ENCODE measurements at places on chromosomes 2 and 18.

DNA sequence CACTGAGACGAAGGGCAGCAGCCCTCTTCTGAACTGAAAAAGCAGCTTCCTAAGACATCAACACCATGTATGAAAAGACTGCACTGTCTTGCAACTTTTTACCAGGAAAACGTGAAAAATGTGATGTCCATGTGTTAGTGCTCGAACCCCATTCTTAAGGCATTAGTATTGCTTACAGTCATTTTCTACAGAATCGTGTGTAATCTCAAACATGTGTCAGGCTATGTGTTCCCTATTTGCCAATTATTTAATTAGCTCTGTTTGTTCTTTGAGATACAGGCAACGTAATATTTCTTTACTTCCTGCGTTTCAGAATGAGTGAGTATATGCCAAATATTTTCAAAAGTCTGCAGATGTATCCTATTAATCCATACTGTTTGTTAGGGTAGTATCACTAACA is 307.7 kb upstream of the CCDC68 start:
- DNase-seq: no peak

DNA sequence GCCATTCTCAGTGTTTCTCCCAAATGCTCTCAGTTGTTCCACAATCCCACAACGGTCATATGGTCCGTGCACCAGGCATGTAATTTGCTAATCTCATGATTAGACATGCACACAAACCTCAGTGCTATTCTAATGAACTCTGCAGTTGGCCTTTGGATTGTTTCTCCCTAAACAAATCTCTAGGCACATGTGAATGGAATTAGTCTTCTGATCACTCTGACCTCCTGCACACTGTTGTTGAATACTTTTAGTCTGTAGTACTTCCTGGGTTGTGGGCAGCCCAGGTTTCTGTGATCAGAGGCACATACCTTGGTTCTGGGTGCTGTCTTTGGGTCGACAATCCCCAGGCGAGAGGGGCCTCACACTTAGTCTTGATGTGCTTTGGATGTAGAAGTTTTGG is 498.7 kb upstream of the SPRED2 start:
- DNase-seq: no peak

GRCh38 chr2:230929381-230930148 is 4.5 kb upstream of the GPR55 start:
- no peak for DNase-seq

DNA sequence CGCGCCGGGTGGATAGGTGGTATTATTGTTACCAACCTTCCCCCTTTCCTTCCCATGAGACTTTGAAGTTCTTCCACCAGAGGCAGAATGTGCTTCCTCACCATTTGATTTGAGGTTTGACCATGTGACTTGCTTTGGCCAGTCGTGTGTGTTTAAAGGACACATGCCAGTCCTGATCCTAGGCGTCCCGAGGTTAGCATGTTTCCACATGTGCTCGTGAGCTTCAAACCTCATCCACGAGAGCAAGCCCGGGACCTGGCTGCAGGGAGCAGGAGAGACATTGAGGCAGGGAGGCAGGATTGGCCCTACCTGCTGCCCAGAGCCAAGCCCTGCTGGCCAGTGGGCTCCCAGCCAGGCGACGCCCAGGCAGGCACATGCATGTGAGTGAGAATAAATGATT is 27.4 kb upstream of the EDAR start:
- DNase-seq: no peak

GRCh38 chr2:164771897-164772296 is 69.7 kb downstream of the COBLL1 start:
- no peak for DNase-seq

- DNase-seq: no peak
These were observed 109.9 kb upstream of the MEIS1 start for GRCh38 chr2:66324909-66325528.

GRCh38 chr2:207236156-207236935 is 70.6 kb upstream of the KLF7 start:
- no peak for DNase-seq

DNA sequence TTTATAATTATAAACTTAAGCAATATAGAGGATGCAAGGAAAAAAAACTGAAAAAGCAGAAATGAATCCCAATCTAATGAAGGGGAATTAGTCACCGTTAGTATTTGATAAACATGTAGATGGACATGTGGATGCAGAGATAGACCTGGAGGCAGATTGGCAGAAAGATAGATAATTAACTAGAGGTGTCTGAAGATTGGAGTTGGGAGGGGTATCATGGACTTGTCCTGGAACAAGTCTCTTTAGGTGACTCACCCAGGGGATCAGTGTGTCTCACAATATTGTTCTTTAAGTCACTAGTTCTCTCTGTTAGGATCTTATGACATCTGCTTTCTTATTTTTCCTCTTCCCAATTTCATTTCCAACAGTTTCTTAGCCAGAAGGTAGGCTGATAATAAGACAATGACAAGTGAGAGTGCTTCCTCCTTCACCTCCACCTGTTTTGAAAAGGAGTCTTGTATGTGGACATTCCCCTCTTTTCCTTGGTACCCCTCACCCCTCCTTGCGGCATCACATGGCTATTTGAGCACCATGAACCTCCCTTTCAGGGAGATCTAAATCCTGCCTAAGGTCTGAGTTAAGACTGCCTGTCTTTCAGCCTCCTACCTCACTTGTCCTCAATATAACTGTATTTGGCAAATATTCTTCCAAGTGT is 987.7 kb downstream of the TSN start:
- DNase-seq: no peak

DNA sequence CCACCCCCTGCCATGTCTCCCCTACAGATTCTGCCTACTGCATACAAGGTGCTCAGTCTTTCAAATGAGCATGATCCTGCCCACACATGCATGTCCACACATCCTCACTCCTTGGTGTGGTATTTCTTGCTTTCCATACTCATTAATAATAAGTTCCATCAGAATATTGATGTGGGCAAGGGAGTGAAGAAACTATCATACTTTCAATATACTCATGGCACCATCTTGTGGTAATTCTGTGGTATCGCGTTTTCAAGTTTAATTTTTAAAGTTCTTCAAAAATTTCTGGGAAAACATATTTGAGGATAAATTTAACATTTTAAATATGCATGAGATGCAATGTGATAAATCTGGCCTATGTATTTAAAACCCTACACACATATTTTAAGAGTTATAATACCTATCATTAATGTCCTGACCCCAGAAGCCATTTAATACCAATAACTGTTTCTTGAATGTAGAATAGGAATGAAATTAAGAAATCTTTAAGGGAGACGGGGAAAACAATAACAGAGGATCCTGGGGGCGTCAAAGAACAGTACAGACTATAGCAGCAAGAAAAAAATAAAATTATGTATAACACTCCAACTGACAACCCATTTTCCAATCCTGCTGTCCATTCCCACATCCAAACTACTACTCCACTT is 110.1 kb downstream of the ZNF385B start:
- DNase-seq: no peak

- no peak for DNase-seq
These were observed 1.5 kb upstream of the GPD2 start for GRCh38 chr2:156434461-156435291.

GRCh38 chr18:76823587-76824011 is 1.2 kb downstream of the ZNF236 start:
- DNase-seq: no peak

- no peak for DNase-seq
These were observed 25.8 kb downstream of the CASP10 start for GRCh38 chr2:201208563-201209252.

GRCh38 chr2:28997237-28997846 is 16.2 kb downstream of the TOGARAM2 start:
- no peak for DNase-seq

DNA sequence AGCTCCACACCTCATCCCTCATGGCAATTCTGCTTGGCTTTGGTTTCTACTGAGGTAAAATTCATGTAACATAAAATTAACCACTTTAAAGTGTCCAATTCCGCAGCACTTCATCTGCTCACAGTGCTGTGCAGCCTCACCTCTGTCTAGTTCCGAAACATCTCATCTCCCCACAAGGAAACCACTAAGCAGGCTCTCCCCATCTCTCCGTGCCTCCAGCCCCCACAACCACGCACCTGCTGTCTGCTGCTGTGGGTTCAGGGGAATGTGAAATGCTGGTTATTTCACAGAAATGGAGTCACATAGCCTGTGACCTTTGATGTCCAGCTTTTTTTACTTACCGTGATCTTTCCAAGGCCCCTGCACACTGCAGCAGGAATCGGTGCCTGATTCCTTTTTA is 7.7 kb upstream of the GPC1 start:
- DNase-seq: no peak

- DNase-seq: no peak
These were observed 36.6 kb downstream of the MYOM1 start for GRCh38 chr18:3183103-3183717.

- DNase-seq: peak; percentile 49
These were observed 28.0 kb downstream of the GCG start for GRCh38 chr2:162123806-162124758.

DNA sequence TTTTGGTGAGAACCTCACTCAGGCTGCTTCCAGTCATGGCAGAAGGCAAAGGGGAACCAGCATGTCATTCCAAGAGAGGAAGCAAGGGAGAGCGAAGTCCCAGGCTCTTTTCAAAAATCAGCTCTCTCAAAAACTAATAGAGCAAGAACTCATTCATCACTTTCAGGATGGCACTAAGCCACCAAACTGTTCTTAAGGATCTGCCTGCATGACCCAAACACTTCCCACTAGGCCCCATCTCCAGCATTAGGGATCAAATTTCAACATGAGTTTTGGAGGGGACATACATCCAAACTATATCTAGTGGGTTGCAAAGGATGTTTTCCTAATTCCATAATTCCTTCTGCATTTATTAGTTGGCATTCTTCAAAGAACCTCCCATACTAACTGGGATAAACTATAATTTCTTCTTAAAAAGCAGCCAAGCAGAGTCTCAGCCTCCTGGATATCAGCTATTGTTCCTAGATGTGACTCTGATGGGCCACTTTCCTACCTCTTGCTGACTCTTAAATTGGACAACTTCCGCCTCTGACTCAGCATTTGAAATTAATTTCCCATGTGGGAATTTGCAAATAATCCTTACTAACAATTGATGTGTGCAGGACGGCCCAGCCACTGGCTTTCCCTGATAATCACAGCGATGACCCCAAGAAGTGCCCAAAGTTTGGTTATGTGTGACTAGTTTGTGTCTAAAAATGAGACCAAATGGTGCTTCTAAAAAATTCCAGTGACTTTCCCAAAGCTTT is 5.5 kb upstream of the REV1 start:
- DNase-seq: no peak

GRCh38 chr2:96787411-96787810 is 26.7 kb downstream of the CNNM4 start:
- DNase-seq: no peak

- DNase-seq: no peak
These were observed 51.5 kb downstream of the KLHL29 start for GRCh38 chr2:23436346-23437098.

- DNase-seq: no peak
These were observed 516.0 kb upstream of the POU3F3 start for GRCh38 chr2:104337869-104338268.

- no peak for DNase-seq
These were observed 147.4 kb upstream of the STK17B start for GRCh38 chr2:196318517-196319377.

DNA sequence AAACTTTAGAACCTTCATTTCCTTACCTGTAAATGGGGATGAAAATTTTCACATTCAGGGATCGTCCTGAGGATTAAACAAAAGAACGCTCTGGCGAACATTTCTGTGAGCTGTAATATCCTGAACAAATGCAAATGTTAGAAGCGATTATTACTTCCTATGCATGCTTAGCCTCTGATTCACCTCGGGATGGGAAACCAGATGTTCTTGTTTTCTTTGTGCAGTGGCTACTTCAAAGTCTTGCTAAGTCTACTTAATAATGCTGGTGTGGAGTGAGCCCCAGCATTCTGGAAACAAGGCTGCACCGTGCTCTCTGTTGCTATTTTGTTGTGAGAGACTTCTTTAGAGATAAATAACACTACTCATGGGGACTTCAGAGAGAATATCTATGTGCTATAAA is 119.1 kb upstream of the PELI1 start:
- DNase-seq: no peak

GRCh38 chr18:448116-448790 is 52.2 kb downstream of the COLEC12 start:
- no peak for DNase-seq

DNA sequence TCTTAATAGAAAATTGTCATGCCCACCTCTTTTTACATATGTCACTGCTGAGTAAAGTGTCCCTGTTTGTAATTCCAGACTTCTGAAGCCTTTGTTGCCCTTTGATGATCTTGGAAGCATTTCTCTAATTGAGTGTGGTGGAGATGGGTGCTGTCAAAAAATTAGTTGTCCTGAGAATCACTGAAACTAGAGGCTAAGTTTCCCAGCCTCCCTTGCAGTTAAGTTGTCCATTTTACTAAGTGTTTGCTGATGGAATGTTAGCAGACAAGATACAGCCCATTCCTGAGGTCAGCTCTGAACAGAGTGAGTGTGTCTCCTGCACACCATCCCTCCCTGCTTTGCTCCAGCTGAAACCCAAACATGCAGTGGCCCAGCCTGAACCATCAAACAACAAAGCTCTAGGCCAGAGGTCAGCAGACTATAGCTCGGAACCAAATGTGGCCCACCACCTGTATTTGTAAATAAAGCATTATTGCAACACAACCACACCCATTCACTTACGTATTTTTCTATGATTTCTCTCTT is 28.1 kb upstream of the TMEM177 start:
- no peak for DNase-seq

GRCh38 chr2:102826904-102827303 is 65.1 kb downstream of the TMEM182 start:
- DNase-seq: no peak

- DNase-seq: no peak
These were observed 58.5 kb downstream of the HS1BP3 start for GRCh38 chr2:20592106-20593071.

GRCh38 chr2:123086613-123087385 is 938.3 kb upstream of the CNTNAP5 start:
- no peak for DNase-seq

- no peak for DNase-seq
These were observed 47.1 kb upstream of the CREB1 start for GRCh38 chr2:207482630-207483029.

DNA sequence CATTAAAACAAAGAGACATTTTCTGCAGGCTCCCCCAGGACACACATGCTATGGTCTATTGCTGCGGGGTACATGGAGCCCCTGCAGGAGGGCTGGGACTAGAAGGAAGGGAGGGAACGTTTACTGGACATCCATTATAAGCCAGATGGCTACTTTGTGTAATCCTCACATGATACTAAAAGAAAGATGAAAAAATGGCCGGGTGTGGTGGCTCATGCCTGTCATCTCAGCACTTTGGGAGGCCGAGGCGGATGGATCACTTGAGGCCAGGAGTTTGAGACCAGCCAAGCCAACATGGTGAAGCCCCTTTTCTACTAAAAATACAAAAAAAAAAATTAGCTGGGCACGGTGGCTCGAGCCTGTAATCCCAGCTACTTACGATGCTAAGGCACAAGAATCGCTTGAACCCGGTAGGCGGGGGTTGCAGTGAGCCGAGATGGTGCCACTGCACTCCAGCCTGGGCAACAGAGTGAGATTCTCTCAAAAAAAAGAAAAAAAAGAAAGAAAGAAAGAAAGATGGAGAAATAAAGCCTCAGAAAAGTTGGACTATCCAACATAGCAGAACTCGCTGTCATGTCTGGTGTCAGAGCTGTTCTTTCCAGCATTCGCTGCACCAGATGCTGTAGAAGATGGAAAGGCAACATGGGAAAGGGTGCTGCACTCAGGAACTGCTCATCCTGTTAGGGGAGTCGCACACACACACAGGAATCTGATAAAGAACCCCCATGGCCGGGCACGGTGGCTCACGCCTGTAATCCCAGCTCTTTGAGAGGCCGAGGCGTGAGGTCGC is 7.8 kb upstream of the MYCN start:
- no peak for DNase-seq
